ENCODE measurements at places on chromosomes 1 and 21.

DNA sequence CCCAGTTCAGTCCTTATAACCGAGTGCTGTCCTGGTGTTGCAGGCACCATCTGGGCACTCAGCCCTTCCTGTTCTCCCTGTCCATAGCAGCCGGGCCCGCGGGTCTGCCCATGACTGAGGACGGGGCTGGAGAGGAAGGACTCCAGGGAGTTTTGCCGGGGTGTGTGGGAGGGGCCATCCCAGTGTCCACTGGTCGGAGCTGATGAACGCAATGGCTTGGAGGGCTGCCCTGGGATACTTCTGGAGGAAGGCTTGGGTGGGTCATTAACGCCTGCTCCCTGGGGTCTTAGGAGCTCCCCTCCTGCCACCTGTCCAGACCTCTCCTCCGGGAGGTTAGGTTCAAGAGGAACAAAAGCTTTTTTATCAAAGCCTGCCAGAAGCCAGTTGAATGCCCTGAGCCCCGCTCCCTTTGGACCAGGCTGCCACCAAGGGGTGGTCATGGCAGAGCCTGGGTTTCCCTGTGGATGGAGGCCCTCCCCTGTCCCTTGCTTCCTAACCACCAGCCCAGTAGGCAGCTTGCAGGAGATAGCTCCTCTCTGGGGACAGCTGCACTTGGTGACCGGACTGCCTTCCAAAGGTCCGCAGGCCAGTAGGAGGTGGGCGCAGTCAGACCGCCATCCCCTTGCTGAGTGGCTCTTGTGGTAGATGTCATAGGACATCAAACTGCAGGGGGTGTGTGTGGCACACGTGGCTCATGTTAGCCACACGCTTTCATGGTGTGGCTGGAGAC is 61.3 kb downstream of the TRIM11 start:
- no peak for DNase-seq

GRCh38 chr21:28150778-28151177 is 841.9 kb downstream of the LTN1 start:
- DNase-seq = no peak

DNA sequence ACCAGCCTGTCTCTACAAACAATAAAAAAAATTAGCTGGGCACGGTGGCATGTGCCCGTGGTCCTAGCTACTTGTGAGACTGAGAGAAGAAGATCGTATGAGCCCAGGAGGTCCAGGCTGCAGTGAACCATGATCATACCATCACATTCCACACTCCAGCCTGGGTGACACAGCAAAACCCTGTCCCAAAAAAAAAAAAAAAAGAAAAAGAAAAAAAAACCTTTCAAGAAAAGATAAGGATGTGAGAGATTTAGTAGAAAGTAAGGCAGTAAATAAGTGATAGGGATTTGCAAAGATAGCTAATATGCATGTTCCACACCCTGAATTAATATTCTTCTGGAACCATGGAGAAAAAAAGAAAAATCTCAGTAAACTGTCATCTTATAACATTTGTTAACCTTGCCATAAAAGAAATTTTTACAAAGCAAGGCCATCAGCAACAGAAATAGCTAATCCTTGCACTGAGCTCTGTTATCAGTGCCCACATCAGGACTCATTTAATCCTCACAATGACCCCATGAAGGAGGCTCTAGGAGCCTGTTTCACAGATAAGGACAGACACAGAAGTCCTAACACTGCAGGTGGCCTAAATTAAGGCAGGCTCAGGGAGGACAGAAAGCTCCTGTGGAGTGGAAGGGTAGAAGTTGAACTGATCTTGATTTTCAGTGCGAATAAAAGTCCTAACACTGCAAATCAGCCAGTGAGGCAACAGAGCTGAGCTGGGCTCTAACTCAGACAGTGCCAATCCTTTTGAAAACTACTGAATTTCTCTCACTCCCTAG is 7.6 kb downstream of the GNB1 start:
- no peak for DNase-seq

GRCh38 chr1:185250063-185250462 is 67.0 kb downstream of the IVNS1ABP start:
- no peak for DNase-seq

DNA sequence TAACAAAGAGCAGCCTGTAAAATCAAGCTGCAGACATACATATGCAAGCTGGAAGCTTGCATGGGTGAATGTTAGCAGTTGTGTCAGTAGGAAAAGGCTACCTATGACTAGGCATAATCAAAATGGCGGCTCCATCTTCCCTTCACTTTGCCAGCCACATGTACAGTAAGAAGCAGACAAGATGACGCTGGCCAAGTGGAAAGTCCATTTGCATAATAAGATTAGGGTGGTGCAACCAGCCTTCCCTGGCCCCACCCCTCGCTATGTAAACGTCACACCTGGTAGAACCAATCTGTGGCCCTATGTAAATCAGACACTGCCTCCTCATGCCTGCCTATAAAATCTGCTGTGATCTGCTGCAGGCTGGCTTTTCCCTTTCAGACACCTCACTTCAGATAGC is 171.9 kb upstream of the USP25 start:
- no peak for DNase-seq

Data from stimulated activated CD4-positive, alpha-beta T cell treated with anti-CD3 and anti-CD28 coated beads, Interleukin-4, amount 100 ng/mL, for 4 hours (primary cell).